ENCODE measurements at places on chromosomes 16 and 17. TPM values are rescaled to one million over a fixed set of nuclear protein-coding genes. Genes with fewer than 3 reads are reported as not detected.

DNA sequence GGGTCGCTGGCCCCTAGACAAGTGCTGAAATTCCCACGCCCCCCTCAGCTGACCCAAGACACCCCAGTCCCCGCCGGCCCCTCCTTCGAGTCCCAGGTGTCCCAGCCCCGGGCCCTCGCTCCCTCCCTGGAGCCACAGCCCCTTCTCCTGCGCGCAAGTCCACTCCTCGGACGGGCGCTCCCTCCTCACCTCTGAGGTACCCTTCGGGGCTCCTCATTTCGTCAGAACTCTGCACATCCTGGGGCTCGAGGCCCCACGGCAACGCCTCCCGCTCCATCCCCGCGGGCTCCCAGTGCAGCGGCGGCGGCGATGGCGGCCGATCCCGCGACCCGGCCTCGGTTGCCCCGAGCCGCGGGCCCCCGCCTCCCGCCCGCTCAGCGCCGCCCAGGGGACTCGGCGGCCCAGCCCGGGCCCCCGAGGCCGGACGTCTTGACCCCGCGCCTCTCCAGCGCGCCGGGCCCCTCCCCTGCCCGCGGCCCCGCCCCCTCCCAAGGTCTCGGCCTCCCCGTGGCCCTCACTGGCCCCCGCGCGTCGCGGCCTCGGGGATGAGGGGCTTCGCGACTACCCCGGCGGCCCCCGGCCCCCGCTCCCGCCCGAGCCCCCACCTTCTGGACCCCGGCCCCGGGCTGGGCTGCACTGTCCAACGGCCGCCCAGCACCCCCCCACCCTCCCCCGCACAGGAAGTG is at the start of gene ZNF768:
ZNF768 (minus strand) TSS at position 430 of the 686 bp plus-strand sequence; CDS start at position 277, 153 bp downstream.
- DNase-seq: no peak

GRCh38 chr17:58316260-58316960 is 12.2 kb downstream of the TSPOAP1 start:
- no peak for DNase-seq

DNA sequence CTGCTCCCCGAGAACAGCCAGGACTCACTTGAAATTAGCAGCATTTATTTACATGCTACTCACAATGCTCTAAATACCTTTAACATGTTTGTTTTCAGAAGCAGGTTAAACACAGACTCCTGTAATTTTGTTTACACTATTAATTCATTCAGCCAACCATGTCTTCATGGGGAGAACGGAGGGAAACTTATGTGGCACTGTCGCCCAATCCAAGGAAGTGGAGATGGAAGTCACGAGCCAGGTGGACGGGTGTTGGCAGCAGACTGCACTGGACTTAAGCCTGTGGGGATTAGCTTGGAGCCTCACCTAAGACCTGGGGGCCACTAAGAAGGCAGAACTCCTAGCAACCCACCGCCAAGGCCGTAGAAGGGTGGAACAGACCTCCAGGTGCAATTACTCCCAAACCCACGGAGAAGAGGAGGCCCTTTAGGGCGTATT is 8.8 kb upstream of the GFAP start:
- no peak for DNase-seq

DNA sequence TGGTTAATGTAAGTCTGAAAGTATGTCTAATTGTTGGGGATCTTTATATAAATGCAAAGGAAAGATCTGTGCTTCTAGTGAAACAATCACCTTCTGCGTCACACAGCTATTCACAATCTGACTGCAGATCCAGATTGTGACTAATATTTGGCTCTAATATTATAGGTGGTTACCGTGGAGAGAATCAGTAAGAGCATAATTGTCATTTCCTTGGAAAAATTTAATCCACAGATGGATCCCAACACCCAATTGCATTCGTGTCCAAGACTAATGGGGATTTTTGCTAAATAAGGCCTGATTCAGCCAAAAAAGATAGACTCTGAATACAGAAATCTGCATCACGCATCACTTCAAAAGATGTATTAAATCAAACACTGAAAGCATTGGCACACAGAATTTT is 2.7 kb upstream of the KCNJ2 start:
- no peak for DNase-seq

Gene CLEC19A
- total RNA-seq: not detected

Gene MT4
- not detected for total RNA-seq
